ENCODE measurements at places on chromosomes 4 and X.
A peak's percentile ranks its signal among the peaks of the same experiment; 100 is the strongest.

GRCh38 chr4:2598511-2599303, 62.3 kb downstream of the FAM193A start:
- DNase-seq = no peak
- H3K27ac ChIP-seq = peak overlapping the region; percentile 86
- peak overlapping the region; percentile 54 for H3K4me3 ChIP-seq
- H3K4me1 ChIP-seq = peaks cover 65% of the 10 kb centered on the region

- H3K4me1 ChIP-seq = peaks cover 5% of the 10 kb centered on the region
- no peak overlapping the region for H3K27ac ChIP-seq
- no peak for DNase-seq
Observed at GRCh38 chr4:119050527-119051090, 85.0 kb upstream of the MYOZ2 start.

DNA sequence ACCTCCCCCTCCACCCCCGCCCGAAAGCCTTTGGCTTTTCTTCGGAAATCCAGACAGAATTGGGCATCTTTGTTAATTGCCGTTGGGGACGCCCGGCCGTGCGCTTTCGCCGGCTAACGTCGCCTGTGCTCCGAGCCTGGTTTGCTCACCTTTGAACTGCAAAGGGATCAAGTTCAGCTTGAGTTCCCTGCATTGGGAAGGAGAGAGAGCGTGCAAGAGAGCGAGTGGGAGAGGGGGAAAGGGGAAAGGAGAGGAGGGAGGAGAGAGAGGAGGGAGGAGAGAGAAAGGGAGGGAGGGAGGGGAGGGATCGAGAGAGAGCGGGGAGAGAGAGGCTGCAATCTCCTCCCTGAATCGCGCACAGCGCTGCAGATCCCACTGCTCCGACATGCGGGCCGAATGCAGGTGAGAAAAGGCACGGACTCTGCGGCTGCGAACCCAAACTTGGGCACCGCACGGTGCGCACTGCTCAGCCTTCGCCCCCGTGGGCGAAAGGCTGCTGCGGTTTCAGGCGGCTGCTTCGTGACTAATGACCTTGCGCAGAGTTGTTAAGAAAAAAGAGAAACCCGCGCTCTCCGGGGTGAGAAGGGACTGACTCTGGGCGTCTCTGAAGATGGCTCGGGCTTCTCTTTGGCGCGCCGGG, at the start of gene PCDH7:
Gene PCDH7, plus strand, starts transcription at position 349 of the 640 bp plus-strand sequence. CDS start 1,054 bp downstream, outside the sequence.
- peaks cover 55% of the 10 kb centered on the region for H3K27me3 ChIP-seq
- peaks cover 67% of the 10 kb centered on the region for H3K4me1 ChIP-seq
- DNase-seq = peak; percentile 54
- H3K4me3 ChIP-seq = peak within 1 kb of the TSS; percentile 91
- no peaks in the 10 kb centered on the region for H3K36me3 ChIP-seq
- H3K27ac ChIP-seq = peak within 1 kb of the TSS; percentile 90

DNA sequence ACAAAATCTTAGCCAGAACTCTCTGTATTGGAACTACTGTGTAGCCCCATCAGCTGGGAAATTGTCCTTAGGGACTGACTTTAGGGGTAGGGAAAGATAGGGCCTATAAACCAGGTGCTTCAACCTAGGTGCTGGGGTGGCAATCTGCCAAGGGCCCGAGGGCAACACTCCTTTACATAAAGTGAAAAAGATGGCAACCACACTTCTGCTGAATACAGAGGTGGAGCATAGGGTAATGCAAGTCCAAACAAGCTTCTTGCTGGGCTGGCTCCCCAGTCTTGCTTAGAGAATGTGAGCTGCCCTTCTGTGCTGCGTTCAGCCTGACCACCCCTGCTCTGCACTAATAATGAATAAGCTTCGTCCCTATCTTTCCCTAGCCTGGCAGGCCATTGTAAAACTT, 9.8 kb downstream of the ZBTB33 start:
- no peak overlapping the region for H3K4me3 ChIP-seq
- DNase-seq = no peak
- H3K36me3 ChIP-seq = peaks cover 8% of the 10 kb centered on the region
- H3K27me3 ChIP-seq = no peaks in the 10 kb centered on the region
- no peaks in the 10 kb centered on the region for H3K4me1 ChIP-seq
- H3K27ac ChIP-seq = no peak overlapping the region

- DNase-seq = no peak
- H3K4me1 ChIP-seq = no peaks in the 10 kb centered on the region
Observed at GRCh38 chr4:151250706-151251105, 26.3 kb upstream of the PRSS48 start.

- DNase-seq = peak; percentile 35
- H3K27ac ChIP-seq = no peak overlapping the region
- H3K27me3 ChIP-seq = peaks cover 9% of the 10 kb centered on the region
- peaks cover 75% of the 10 kb centered on the region for H3K4me1 ChIP-seq
Observed at GRCh38 chrX:110004215-110004614, 1.3 kb downstream of the TMEM164 start.

- no peaks in the 10 kb centered on the region for H3K27me3 ChIP-seq
- no peak overlapping the region for H3K27ac ChIP-seq
Observed at GRCh38 chr4:38768968-38769394, 13.8 kb downstream of the TLR10 start.

GRCh38 chr4:94550352-94550751, 98.6 kb downstream of the PDLIM5 start:
- DNase-seq = no peak
- H3K4me1 ChIP-seq = no peaks in the 10 kb centered on the region
- peaks cover 47% of the 10 kb centered on the region for H3K36me3 ChIP-seq
- H3K27me3 ChIP-seq = no peaks in the 10 kb centered on the region
- no peak overlapping the region for H3K4me3 ChIP-seq

- H3K4me3 ChIP-seq = no peak overlapping the region
- DNase-seq = no peak
- H3K27me3 ChIP-seq = peaks cover 5% of the 10 kb centered on the region
- peaks cover 5% of the 10 kb centered on the region for H3K4me1 ChIP-seq
- no peaks in the 10 kb centered on the region for H3K36me3 ChIP-seq
Observed at GRCh38 chr4:141926406-141926805, 290.0 kb downstream of the IL15 start.

GRCh38 chrX:8404926-8405325, 59.7 kb upstream of the VCX3B start:
- no peak overlapping the region for H3K27ac ChIP-seq
- H3K36me3 ChIP-seq = peaks cover 5% of the 10 kb centered on the region
- DNase-seq = no peak
- H3K4me1 ChIP-seq = peaks cover 13% of the 10 kb centered on the region

GRCh38 chr4:184362396-184362795, 112.0 kb downstream of the IRF2 start:
- H3K4me1 ChIP-seq = peaks cover 11% of the 10 kb centered on the region
- no peak overlapping the region for H3K4me3 ChIP-seq
- no peak for DNase-seq
- no peaks in the 10 kb centered on the region for H3K36me3 ChIP-seq
- H3K27ac ChIP-seq = no peak overlapping the region

- no peak overlapping the region for H3K4me3 ChIP-seq
- peaks cover 27% of the 10 kb centered on the region for H3K36me3 ChIP-seq
- DNase-seq = no peak
- H3K4me1 ChIP-seq = peaks cover 8% of the 10 kb centered on the region
- no peaks in the 10 kb centered on the region for H3K27me3 ChIP-seq
Observed at GRCh38 chr4:86664959-86665358, 70.8 kb downstream of the PTPN13 start.

DNA sequence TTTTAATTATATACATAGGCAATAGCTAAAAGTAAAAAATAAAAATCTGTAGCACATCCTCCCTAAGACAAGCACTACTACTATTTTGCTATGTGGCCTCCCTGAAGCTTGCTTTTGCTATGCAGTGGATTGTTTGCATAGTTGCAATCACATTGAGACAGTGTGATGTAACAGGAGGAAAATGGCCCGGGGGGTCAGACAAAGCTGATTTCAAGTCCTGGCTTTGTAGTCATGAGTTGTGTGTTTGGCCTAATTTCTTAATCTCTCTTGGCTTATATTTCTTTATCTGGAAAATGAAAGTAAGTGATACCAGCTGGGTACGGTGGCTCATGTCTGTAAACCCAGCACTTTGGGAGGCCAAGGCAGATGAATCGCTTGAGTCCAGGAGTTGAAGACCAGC, 166.6 kb downstream of the LHFPL1 start:
- H3K4me1 ChIP-seq = no peaks in the 10 kb centered on the region
- H3K4me3 ChIP-seq = no peak overlapping the region
- H3K36me3 ChIP-seq = peaks cover 13% of the 10 kb centered on the region
- no peak for DNase-seq
- H3K27me3 ChIP-seq = no peaks in the 10 kb centered on the region

DNA sequence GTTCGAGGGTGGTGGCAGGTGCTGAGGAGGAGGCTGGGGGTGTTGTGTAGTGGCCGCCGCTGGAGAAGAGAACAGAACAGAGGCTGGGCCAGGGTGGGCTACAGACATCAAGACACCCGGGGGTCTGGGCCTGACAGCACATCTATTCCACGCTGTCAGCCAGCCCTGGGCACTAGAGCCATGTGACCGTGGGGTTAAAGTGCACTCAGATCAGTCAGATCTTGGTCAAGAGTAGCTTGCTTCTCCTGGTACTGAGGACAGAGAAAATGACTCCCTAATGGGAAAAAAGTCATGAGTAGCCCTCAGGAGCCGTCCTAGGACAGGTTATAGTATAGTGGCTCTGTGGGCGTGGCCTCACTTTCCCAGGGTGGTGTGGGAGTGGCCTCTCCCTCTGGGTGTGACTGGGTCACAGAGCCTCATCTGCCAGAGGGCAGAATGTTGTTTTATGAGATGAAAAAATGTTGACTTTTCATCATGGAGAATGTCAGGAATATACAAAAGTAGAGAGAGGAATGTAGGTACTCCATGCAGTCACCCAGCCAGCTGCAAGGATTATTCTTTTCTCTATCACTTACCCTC, 19.4 kb downstream of the TRMT44 start:
- H3K27me3 ChIP-seq = peaks cover 2% of the 10 kb centered on the region
- H3K4me3 ChIP-seq = no peak overlapping the region
- H3K27ac ChIP-seq = no peak overlapping the region
- H3K4me1 ChIP-seq = peaks cover 31% of the 10 kb centered on the region
- peaks cover 37% of the 10 kb centered on the region for H3K36me3 ChIP-seq

GRCh38 chrX:6930307-6930849, 217.1 kb upstream of the STS start:
- H3K4me1 ChIP-seq = peaks cover 17% of the 10 kb centered on the region
- peaks cover 4% of the 10 kb centered on the region for H3K36me3 ChIP-seq
- no peak overlapping the region for H3K27ac ChIP-seq
- H3K27me3 ChIP-seq = no peaks in the 10 kb centered on the region

DNA sequence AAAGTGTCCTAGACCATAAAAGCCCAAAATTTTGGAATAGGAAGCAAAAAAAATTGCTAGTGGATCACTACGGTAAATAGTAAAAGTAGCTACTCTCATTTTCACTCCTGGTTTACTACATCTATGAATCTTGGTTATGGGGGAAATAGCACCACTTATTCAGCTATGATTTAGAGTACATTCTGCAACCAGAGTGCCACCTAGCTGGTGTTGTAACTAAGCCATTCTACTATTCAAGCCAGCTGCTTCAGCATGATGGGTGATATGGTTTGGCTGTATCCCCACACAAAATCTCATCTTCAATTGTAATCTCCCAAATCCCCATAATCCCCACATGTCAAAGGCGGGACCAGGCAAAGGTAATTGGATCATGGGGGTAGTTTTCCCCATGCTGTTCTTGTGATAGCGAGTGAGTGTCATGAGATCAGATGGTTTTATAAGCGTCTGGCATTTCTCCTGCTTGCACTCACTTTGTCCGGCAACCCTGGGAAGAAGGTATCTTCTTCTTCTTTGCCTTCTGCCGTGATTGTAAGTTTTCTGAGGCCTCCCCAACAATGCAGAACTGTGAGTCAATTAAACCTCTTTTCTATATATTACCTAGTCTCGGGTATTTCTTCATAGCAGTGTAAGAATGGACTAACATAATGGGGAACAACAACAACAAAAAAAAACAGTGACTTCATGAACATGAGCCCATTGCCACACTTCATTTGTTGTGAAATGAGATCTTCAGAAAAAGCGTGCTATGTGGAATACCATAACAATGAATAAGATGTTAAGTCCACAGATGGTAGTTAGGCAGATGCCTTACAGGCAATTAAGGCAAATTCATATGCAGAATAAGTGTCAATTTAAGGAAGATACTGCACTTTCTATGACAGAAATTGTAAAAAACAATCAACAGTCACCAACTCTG, 280.1 kb downstream of the PABPC4L start:
- H3K27me3 ChIP-seq = peaks cover 3% of the 10 kb centered on the region
- no peak overlapping the region for H3K27ac ChIP-seq
- H3K4me1 ChIP-seq = no peaks in the 10 kb centered on the region
- no peaks in the 10 kb centered on the region for H3K36me3 ChIP-seq

- H3K27me3 ChIP-seq = no peaks in the 10 kb centered on the region
- no peak overlapping the region for H3K27ac ChIP-seq
- peaks cover 37% of the 10 kb centered on the region for H3K4me1 ChIP-seq
Observed at GRCh38 chr4:169098532-169098931, 88.5 kb upstream of the CBR4 start.

DNA sequence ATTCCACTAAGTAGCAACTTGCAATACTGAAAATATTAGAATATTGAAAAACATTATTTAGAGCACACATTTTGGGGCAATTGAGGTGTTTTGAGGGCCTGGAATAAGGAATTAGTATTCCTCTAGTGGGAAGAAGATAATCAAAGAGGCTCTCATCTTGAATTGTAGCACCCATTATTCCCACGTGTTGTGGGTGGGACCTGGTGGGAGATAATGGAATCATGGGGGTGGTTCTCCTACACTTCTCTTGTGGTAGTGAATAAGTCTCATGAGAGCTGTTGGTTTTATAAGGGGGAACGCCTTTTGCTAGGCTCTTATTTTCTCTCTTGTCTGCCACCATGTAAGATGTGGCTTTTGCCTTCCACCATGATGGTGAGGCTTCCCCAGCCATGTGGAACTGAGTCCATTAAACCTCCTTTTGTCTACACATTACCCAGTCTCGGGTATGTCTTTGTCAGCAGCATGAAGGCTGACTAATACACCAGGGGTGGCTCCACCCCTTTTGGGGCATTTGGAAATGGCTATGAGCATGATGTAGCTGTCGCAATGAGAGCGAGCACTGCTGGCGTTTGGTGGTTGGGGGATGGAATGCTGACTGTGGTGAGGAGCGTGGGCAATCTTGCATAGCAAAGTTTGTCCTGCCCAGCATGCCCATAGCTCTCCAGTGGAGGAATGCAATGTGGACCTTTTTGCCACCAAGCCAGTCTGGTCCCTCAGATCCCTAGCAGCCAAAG, 308.2 kb downstream of the FRMPD4 start:
- H3K27me3 ChIP-seq = peaks cover 3% of the 10 kb centered on the region
- DNase-seq = no peak
- no peak overlapping the region for H3K4me3 ChIP-seq
- H3K36me3 ChIP-seq = no peaks in the 10 kb centered on the region

DNA sequence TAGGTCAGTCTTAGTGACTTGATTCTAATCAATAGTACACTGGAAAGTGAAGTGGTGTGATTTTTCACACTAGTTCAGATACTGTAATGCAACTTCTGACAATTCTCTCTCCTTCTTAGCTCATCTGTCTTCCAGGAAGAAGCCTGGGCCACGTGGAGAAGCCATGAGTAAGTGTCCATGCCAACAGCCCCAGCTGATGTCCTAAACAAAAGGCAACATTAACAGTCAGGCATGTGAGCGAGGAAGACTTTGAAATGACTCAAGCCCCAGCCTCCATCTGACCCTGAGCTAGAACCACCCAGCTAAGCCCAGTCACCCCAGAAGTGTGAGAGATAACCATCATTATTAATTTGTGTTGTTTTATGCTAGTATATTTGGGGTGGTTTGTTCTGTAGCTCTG, 115.7 kb upstream of the MAGEB16 start:
- H3K4me1 ChIP-seq = peaks cover 10% of the 10 kb centered on the region
- no peaks in the 10 kb centered on the region for H3K27me3 ChIP-seq
- H3K36me3 ChIP-seq = no peaks in the 10 kb centered on the region
- no peak for DNase-seq
- H3K27ac ChIP-seq = no peak overlapping the region
- no peak overlapping the region for H3K4me3 ChIP-seq

- peaks cover 68% of the 10 kb centered on the region for H3K4me1 ChIP-seq
- H3K4me3 ChIP-seq = peak overlapping the region; percentile 40
- no peaks in the 10 kb centered on the region for H3K36me3 ChIP-seq
- no peak overlapping the region for H3K27ac ChIP-seq
- peaks cover 57% of the 10 kb centered on the region for H3K27me3 ChIP-seq
Observed at GRCh38 chrX:39900777-39901170, 197.0 kb downstream of the BCOR start.

Measured in nephron progenitor cell (in vitro differentiated cells).